ENCODE measurements at places on chromosomes 4 and X. TPM values are rescaled to one million over a fixed set of nuclear protein-coding genes. Genes with fewer than 3 reads are reported as not detected.

DNA sequence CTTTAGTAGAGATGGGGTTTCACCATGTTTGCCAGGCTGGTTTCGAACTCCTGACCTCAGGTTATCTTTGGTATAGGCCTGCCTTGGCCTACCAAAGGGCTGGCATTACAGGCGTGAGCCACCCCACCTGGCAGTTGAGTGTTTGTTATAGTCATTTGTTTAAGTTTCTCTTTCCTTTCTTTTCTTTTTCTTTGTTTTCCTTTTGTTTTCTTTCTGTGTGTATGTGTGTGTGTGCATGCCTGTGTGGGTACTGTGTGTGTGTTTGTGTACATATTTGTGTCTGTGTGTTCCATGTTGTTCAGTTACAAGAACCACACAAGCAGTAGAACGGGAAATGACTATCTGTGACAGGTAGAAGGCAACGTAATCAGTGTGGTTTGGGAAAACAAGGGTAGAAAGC is 624.9 kb downstream of the FSTL5 start:
- no peaks in the 10 kb centered on the region for H3K36me3 ChIP-seq
- H3K4me1 ChIP-seq, result no peaks in the 10 kb centered on the region
- no peak overlapping the region for H3K27ac ChIP-seq
- H3K4me3 ChIP-seq, result no peak overlapping the region
- H3K27me3 ChIP-seq, result no peaks in the 10 kb centered on the region

DNA sequence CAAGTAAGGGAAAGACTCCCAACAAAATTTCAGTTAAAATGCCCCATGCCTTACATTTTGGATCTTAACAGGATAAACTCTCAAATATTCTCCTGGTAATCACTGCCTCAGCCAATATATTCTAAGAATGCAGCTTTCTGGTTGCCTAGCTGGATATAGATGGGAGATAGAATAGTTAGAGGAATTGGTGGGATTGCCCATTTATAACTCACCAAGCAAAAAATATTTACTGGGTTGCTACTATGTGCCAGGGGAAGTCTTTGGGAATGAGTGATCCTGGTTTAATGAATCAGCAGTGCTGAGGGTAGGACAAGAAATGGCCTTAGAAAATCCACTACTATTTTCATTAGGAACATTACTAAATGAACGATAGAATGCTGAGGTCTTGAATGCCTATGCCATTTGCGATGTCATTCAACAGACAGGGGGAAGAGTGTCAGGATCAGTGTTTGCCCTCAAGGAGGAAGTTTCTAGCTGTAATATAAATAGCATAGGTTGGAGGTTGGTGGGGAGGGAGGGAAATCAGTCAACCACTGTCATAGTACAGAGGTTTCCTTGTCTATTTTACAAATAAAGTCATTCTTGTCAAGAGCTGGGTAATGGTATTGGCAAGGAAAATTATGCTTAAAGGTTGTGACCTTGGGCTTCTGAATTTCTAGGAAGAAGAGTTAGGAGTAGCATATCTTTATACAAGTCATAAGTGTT is 63.5 kb downstream of the ENOPH1 start:
- peak; percentile 79 for DNase-seq
- no peaks in the 10 kb centered on the region for H3K36me3 ChIP-seq
- H3K4me1 ChIP-seq, result peaks cover 17% of the 10 kb centered on the region
- H3K27ac ChIP-seq, result peak overlapping the region; percentile 57
- no peaks in the 10 kb centered on the region for H3K27me3 ChIP-seq
- H3K4me3 ChIP-seq, result no peak overlapping the region

- H3K4me3 ChIP-seq, result no peak overlapping the region
- H3K27ac ChIP-seq, result no peak overlapping the region
- H3K36me3 ChIP-seq, result no peaks in the 10 kb centered on the region
- DNase-seq, result no peak
- H3K27me3 ChIP-seq, result no peaks in the 10 kb centered on the region
These were observed 141.5 kb downstream of the CHM start for GRCh38 chrX:85905851-85906250.

DNA sequence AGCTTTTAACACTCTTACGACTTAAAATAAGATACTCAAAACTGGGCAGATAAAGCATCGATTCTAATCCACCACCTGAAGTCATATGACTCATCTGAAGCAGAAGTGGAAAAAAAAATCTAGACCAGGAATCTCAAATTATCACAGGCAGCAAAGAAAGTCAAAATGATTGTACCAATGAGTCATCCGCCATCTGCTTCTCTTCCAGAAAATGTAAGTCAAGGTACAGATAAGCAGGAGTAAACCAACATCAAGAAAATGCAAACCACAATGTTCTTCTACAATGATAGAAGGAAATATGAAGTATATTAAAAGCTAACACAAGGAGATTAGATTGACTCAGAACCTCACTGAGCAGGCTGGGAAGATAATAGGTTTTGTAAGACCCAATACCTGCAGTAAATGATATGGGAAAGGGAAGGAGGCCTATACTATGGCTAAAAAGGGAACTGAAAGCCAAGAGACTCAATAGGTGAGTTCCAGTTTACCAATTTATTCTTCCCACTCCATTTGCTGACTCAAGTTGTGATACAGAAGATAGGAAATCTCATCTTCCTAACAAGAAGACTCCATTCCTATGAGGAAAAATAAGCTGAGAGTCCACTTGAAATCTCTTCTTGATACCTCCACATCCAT is 88.4 kb upstream of the TET2 start:
- H3K4me3 ChIP-seq, result no peak overlapping the region
- H3K4me1 ChIP-seq, result no peaks in the 10 kb centered on the region
- H3K27ac ChIP-seq, result no peak overlapping the region

The CFAP299 gene
- total RNA-seq, result not detected

DNA sequence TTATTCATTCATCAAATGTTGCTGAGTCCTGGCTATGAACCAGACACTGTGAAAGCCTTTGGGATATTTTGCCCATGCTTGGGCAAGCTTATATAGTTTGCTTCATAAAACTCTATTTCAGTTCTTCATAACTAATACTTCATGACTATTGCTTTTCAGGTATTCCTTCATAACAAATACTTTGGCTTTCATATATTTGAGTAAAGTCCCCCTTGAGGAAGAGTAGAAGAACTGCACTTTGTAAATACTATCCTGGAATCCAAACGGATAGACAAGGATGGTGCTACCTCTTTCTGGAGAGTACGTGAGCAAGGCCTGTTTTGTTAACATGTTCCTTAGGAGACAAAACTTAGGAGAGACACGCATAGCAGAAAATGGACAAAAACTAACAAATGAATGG is 1.7 kb upstream of the AFP start:
- peak; percentile 47 for DNase-seq
- H3K4me1 ChIP-seq, result no peaks in the 10 kb centered on the region

DNA sequence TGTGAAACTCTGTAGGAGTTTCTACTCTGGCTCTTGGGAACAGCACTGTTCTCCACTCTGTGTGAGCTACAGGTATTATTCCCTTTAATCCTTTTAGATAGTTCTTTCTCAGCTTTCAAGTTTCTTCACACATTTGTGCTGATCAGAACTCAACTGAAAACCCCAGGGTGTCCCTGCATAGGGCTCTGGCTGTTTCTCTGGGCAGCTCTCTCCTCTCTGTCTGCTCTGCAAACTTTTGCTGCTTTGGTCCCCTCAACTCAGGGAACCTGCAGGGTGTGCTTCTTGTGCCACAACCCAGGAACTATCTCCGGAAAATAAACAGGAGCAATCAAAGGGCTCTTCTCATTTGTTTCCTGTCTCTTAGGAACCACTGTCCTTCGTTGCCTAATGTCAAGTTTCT is 196.6 kb upstream of the GABRA2 start:
- no peaks in the 10 kb centered on the region for H3K36me3 ChIP-seq
- H3K4me3 ChIP-seq, result no peak overlapping the region
- no peaks in the 10 kb centered on the region for H3K4me1 ChIP-seq
- H3K27ac ChIP-seq, result no peak overlapping the region
- H3K27me3 ChIP-seq, result no peaks in the 10 kb centered on the region
- DNase-seq, result no peak

The ITIH6 gene
- not detected for total RNA-seq

- no peak for DNase-seq
- no peak overlapping the region for H3K27ac ChIP-seq
- no peaks in the 10 kb centered on the region for H3K27me3 ChIP-seq
- H3K4me1 ChIP-seq, result no peaks in the 10 kb centered on the region
- no peaks in the 10 kb centered on the region for H3K36me3 ChIP-seq
These were observed 47.5 kb upstream of the SPANXN4 start for GRCh38 chrX:142978130-142978684.

DNA sequence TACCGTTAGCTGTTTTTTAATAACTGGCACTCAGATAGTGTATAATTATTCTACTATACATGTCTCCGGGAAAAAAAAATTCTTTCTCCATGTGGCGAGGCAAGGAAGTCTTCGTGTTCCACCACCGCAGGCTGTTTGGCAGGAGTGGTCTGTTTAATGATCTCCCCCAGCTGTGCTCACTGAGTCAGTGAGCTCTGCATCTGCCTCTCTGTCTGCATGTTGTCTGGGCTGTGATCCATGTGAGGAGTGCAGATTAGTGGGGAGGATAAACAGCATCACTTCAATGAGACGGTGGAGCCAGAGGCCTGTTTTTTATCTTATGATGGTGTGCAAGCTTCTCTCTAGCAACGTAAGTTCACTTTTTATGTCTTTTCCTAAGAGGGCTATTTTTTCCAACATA is 69.8 kb downstream of the RPS3A start:
- peaks cover 19% of the 10 kb centered on the region for H3K4me1 ChIP-seq
- H3K4me3 ChIP-seq, result 0 out of 2 replicates have a peak overlapping the region, but pooled peaks have one; percentile 7
- H3K27ac ChIP-seq, result peak overlapping the region; percentile 92
- H3K36me3 ChIP-seq, result peaks cover 15% of the 10 kb centered on the region

Data from GM23248 (cell line).